ENCODE measurements at places on chromosomes 7 and 10. TPM values are rescaled to one million over a fixed set of nuclear protein-coding genes. Genes with fewer than 3 reads are reported as not detected.

Gene NPC1L1
- total RNA-seq, result not detected

Gene VGF
- 183 TPM for total RNA-seq

Gene KDM7A
- 1.7 TPM for total RNA-seq

Gene HECW1
- not detected for total RNA-seq

Gene NEBL
- under 0.01 TPM for total RNA-seq

Gene ZNF488
- total RNA-seq, result not detected

Gene CDNF
- 1.4 TPM for total RNA-seq

Gene SPDYE6
- not detected for total RNA-seq

Gene GPR22
- total RNA-seq, result not detected

Gene CNNM1
- total RNA-seq, result 2.9 TPM

Gene POLR2J
- total RNA-seq, result 52.3 TPM

Gene RNLS
- total RNA-seq, result 8.8 TPM

Gene TSPAN14
- 61.9 TPM for total RNA-seq

Gene SLC18A3
- total RNA-seq, result not detected

Gene SHH
- total RNA-seq, result not detected

Gene NXPH1
- not detected for total RNA-seq

Gene ZNF736
- 12.3 TPM for total RNA-seq

Gene CALHM2
- 9.1 TPM for total RNA-seq

Gene MRPS24
- 73.6 TPM for total RNA-seq

Gene ZC3HAV1L
- 29.8 TPM for total RNA-seq

All from melanocyte of skin (primary cell).